ENCODE measurements at places on chromosomes 11 and 22.

DNA sequence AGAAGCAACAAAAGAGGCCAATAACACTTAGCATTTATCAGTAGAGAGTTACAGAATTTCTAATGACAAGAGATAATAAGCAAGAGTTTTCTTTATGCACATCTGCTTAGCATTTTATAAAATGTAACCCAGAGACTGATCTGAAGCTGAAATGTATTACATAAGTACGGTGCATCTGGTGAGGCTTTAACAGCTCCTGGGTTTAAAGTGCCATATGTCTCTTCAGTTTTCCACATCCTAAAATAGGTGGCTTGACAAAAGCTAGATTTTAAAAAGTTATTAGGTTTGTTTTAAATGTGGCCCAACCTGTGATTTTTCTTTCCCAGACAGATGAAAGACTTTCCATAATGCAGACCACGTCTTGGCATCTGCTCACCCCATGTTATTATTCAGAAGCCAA, 620.7 kb upstream of the ARHGAP42 start:
- no peak for DNase-seq

GRCh38 chr11:118980191-118980881, 8.8 kb downstream of the FOXR1 start:
- DNase-seq: no peak

DNA sequence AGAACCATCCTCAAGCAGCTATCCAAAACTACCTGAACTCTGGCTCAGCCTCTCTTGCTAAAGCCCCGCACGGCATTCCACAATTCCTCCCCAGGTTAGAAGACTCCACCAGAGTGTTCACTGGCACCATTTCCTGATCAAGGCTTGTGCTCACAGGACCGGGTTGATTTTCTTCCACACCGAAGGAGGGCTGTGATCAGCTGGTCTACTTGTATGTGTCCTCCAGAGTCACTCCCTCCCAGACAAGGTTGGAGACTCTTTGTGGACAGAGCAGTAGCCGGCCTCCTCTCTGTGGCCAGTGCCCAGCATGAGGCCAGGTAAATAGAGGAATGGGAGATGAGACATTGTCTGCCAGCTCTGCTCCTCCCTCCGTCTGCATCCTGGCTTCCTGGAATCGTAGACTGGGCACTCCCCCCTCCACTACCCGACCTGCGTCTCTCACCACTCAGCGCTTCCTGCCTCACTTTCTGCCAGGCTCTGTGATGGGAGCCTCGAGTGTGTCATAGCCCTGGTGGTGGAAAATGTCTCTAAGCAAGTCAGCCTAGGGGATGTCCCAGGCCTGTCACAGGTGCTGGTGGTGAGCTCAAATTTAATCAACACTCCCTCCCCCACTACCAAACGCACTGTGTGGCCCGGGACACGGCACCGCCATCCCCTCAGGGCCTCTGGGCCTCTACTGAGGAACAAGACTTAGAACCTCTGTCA, 12.5 kb upstream of the TMPRSS6 start:
- peak; percentile 75 for DNase-seq

- DNase-seq: no peak
Observed at GRCh38 chr11:71500601-71501021, 26.5 kb upstream of the KRTAP5-7 start.

DNA sequence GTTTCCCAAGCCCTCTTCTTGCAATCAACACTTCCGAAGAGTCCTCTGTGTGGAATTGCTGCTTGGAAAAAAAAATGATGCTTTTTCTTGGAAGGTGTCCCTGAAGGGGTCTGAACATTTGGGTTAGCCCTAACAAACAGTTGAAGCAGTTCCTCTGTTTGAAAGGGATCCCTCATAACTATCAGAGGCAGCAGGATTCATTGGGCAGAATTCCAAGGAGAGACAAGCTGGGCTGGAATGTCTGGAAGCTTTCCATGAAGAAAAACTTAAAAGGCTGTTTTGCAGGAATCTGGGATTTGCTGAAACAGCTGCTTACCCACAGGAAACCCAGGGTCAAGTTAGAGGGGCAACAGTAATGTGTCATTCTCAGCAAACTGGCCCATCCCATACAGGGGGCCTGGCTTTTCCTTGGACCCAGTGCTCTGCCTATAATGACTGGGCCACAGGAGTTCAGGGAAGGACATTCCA, 3.1 kb downstream of the CSNK2A3 start:
- DNase-seq: no peak

- DNase-seq: no peak
Observed at GRCh38 chr22:45212992-45213751, 27.5 kb downstream of the KIAA0930 start.

DNA sequence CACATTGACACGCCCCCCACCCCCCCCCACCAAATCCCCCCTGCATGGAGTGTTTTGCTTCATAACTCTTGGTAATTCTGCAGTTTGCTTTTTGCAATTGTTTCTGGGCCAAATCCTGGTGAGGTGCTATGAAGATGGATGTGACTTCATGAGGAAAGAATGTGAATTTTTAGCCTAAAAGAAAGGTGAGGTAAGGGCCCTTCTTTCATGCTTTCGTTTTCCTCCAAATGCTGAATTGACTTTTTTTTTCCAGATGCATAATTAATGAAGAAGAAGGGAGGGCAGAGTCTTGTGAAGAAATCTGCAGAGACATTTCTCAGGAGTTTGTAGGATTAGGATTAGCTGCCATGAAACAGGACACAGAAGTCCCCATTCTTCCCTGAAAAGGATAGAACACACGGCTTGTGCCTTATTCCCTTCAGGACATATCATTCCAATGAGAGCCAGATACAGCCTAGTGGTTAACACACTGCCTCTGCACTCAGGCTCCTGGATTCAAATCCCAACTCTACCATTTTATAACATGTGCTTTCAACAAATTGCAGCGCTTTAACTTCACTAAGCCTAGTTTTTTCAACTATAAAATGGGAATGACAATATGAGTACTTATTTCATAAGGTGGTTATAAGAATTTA, 19.6 kb upstream of the TBCEL start:
- DNase-seq: no peak

GRCh38 chr11:92837595-92837994, 131.9 kb upstream of the MTNR1B start:
- DNase-seq: no peak

GRCh38 chr11:125404811-125405790, 91.0 kb downstream of the FEZ1 start:
- DNase-seq: peak; percentile 58

- DNase-seq: no peak
Observed at GRCh38 chr22:30235687-30236170, 10.8 kb downstream of the LIF start.

GRCh38 chr11:129865701-129866100, 29.7 kb downstream of the NFRKB start:
- no peak for DNase-seq

DNA sequence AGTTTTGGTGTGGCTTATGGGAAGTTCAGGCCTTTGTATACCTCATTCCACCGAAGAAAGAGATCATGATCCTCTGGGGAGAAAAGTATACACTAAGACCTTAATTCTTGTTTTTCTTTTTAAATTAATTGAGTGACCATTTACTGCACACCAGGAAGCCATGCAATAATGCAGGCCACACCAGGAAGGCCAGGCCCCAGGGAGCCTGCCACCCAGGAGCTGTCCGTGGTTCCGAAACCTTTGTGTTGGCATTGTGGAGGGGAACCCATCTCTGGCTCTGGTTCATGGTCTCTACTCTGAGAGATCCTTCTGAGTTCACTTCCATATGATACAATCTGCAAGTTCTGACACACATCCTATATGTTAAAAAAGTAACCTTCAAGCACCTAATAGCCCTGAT, 291.8 kb downstream of the MIAT start:
- no peak for DNase-seq

DNA sequence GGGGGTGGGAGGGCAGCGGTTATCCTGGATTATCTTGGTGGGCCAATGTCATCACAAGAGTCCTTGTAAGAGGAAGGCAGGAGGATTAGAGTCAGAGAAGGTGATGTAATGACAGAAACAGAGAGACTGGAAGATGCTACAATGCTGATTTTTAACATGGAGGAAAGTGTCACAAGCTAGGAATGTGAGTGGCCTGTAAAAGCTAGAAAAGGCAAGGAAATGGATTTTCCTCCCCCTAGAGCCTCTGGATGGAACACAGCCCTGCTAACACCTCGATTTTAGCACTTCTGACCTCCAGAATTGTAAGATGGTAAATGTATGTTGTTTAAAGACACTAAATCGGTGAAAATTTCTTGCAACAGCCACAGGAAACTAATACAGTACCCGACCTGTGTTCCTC, 109.3 kb downstream of the MN1 start:
- DNase-seq: no peak

GRCh38 chr11:38089726-38090125, 1491.7 kb upstream of the RAG2 start:
- no peak for DNase-seq

GRCh38 chr11:20034941-20035340, 125.3 kb downstream of the DBX1 start:
- no peak for DNase-seq

GRCh38 chr22:40240686-40241085, 63.0 kb downstream of the TNRC6B start:
- DNase-seq: no peak
